Calu3 (cell line): ENCODE measurements at places on chromosomes 5 and 9. TPM values are rescaled to one million over a fixed set of nuclear protein-coding genes. Genes with fewer than 3 reads are reported as not detected.

RHOBTB3 gene
- total RNA-seq, result 29.5 and 41.1 TPM in 2 replicates

WNK2 gene
- total RNA-seq, result 81.2 and 85.7 TPM in 2 replicates

SCGB3A2 gene
- total RNA-seq, result not detected in 2 replicates

F2RL2 gene
- not detected in 2 replicates for total RNA-seq

PKD2L2 gene
- not detected in 2 replicates for total RNA-seq

INSYN2B gene
- not detected in 2 replicates for total RNA-seq

SOX30 gene
- 0.09 TPM in 1 of 2 replicates, not detected in the other for total RNA-seq

IRX1 gene
- not detected in 2 replicates for total RNA-seq

OGN gene
- not detected in 2 replicates for total RNA-seq

PCDHB8 gene
- total RNA-seq, result 0.21 and 0.61 TPM in 2 replicates

DNA sequence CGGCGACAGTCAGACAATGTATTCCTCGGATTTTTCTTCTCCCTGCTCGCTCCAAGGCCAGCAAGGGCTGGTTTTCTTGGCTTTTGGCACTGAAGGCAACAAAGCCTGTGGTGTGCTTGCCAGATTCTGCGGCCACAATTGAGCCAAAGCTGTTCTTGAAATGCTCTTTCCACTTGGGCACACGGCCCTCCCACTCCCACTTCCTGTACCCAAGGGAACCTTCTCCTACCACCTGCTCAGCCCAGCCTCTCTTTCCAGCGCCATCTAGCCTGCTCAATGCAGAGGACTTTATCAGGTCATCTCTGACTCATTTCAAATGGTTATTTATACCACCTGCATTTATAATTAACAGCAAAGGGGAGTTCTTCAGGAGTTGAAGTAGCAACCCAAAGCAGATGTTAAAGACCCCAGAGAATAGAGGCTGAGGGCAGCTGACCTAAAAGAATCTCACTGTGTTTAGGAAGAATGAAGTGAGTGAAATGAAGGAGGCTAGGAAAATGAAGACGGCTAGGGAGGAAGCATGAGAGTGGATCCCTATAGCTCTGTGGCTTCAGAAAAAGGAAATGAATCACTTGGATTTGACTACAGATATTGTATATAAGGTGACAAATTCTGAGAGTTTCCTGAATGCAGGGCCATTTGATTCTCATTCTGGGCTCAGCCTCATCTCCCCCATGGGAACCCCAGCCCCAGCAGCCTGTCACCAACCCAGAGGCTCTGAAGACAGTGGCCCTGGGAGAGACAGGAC is 439.0 kb downstream of the ENC1 start:
- DNase-seq, result peak; percentile 75

- no peak for DNase-seq
Measured at GRCh38 chr5:73321757-73322436, 126.7 kb downstream of the FOXD1 start.

DNA sequence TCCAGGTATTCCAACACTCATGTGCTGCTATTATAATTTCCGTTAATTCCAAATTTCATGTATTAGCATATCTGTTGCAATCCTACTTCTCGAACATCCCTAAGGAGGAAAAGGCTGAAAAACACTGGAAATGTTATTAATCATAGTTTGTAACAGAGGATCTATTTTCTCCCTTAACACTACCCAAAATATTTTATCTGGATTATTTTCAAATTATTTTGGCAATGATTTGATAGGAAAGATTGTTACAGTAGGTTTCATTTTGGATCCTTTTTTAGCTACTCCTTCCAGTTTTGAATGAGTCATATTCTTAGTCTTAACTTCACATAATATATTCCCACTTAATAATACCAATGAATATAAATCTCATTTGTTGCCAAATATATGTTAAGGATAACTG is 13.9 kb upstream of the NAA35 start:
- no peak for DNase-seq

DNA sequence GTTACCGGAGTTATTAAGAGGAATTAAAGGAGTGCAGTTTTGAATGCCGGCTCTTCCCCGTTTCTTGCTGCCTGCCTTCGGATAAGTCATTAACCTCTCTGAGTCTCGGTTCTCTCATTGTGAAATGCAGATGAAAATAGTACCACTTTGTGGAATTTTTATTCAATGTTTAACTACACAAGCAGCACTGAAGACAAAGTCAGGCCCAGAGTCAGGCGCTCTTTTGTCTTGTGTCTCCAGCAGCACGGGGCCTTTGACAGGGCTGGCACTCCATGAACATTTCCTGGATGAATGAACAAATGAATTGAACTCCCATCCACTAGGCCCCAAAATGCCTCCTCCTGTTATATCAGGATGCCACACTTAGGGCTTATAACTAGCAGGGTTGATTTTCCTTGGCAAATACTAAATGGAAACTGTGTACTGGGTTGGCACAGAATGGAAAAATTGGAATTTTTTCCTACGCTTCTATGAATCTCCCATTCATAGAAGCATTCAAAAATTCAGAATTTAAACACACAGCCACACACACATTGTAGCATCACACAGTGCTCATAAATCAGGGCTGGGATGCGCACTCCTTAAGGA is 332.8 kb downstream of the MLLT3 start:
- no peak for DNase-seq

DNA sequence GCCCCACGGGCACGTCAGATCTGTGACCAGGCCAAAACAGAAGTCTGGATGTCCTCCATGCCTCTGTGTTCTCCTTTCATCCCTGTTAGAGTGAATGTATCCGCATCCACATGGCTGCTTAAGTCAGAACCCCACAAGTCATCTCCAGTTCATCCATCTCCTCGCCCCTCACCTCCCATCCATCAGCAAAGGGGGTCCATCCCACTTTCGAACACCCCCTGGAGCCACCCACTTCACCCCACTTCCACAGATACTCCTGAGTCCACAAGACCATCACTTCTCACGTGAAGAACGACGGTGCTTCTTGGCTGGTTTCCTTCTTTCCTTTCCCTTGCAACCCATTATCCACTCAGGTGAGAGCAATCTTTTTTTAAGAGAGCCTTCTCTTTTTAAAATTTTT is 3.5 kb upstream of the SPOCK1 start:
- no peak for DNase-seq

DNA sequence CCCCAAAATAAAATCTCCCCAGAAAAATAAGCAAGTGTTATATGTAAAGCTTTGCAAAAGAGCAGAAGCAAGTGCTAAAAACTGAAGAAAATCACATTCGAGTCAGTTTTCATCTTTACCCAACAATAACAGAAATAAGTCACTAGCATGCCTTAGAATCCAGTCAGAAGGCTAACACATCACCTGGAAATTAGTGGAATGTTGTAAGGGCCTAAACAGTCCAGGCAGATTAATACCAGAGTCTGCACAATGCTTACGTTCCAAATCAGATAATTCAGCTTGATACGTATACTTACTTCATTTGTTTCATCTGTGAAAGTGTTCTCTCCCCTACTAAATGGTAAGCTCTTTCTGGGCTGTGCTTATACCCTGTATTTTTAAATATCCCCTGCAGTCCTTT is 42.7 kb downstream of the SUSD1 start:
- DNase-seq, result no peak

DNA sequence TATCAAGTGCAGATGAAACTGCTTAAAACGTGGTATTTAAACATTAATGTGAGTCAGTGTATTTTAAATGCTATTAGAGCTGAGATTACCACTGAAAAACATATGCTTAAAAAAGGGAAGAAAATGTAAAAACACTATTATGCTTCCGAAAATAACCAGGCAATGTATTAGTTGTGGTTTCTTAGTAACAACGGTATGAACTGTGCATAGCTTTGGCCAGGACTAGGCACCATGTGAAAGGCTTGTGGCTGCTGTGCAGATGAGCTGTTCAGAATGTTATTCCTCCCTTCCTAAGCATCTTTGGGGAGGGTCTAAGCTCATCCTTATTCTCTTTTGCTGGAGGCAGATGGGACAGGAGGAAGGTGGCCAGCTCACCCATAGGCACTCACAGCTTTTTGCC is 84.9 kb downstream of the NTRK2 start:
- DNase-seq, result no peak

GRCh38 chr9:21037278-21037677 is 5.8 kb upstream of the HACD4 start:
- no peak for DNase-seq

GRCh38 chr5:137751869-137752491 is 2.2 kb downstream of the HNRNPA0 start:
- DNase-seq, result peak; percentile 30

- DNase-seq, result peak; percentile 21
Measured at GRCh38 chr5:151699071-151699901, 12.6 kb upstream of the SPARC start.

GRCh38 chr5:42066131-42066530 is 141.1 kb downstream of the FBXO4 start:
- no peak for DNase-seq

- DNase-seq, result no peak
Measured at GRCh38 chr9:26462213-26462612, 430.4 kb downstream of the CAAP1 start.

- no peak for DNase-seq
Measured at GRCh38 chr9:34552606-34552981, 29.8 kb upstream of the ENHO start.

GRCh38 chr5:176621661-176622079 is 8.7 kb downstream of the SNCB start:
- no peak for DNase-seq

DNA sequence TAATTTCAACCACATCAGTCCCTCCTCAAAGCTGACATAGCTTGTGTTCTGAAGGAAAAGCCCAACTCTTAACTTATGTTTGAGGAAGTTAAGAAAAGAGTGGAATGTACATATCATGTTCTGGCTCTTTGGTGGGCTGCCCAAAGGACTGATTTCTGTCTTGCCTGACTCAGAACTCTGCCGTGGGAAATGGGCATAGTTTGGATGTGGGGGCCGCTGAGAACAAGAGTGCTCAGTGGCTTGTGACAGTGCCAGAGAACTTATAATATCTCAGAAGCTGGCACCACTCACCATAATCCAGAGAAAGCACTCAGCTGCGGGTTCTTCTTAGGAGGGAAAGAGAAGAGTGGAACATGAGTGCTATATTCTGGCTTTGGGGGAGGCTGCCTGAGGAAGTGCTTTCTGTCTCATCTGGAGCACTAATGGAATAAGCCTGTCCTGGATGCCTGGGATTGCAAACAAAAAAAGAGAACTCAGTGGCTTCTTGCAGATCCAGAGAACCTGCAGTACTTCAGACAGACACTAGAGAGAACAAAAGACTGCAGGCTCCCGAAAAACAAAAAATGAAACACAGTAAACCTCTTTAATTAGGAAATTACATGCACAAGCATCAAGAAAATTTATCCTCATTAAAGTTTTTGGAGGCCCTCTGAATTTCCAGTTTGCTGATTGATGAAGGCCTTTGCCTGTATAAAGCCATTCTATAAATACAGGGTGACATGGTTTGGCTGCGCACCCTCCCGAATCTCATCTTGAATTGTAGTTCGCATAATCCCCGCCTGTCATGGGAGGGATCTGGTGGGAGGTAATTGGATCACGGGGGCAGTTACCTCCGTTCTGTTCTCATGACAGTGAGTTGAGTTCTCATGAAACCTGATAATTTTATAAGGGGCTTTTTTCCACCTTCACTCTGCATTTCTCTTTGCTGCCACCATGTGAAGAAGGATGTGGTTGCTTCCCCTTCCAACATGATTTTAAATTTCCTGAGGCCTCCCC is 207.0 kb downstream of the DMAC1 start:
- no peak for DNase-seq

DNA sequence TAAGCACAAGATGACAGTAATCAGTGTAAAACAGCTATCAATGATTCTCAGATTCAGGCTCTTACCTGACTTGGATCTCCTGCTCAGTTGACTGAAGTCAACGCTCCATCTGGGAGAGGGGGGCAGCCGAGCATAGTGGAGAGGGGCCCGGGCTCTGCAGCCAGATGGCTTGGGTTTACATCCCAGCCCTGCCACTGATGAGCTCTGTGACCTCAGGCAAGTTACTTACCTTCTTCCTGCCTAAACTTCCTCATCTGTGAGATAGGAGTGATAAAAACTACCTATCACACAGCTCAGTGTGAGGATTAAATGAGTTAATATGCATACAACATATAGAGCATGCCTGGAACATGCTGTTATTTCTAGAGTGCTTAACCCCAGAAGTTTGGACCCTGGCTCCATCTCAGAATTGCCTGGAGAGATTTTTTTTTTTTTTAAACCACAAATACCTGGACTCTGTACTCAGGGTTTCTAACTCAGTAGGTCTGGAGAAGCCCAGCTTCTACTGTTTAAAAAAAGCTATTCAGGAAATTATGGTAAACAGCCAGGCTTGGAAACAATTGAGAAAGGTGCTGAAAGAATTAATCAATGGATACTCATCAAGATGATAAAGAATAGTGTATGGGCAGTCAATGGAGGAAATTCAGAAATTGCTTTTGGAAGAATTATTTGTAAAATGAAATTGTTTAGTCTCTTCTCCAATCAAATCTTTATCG is 72.2 kb downstream of the ANKRD55 start:
- DNase-seq, result no peak

DNA sequence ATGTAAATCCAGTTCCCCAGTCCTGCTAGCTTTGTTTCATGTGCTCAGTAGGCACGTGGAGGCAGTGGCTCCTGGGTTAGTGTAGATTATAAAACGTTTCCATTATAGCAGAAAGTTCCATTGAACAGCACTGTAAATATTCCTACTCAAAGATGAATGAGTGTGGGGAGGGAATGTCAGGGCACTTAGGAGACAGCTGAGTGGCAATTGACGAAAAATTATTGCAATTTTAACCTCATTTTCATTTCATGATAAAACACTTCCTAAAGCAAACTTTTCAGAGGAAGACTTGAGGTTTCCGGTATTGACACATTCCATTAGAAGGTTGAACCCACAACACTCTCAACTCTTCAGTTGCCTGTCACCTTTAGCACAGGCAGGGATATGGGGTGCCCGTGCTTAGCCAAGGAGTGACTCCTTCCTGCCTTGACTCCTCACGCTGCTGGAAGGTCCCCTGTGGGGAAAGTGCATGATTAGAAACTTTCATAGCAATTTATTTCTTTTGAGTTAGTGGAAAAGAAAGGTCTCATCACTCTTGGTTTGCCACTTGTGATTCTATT is 41.2 kb downstream of the SLC46A2 start:
- DNase-seq, result no peak

GRCh38 chr9:100577776-100578448 is at the start of gene CAVIN4:
TSS of gene CAVIN4 (plus strand) at chr9:100578079. CDS start at chr9:100578144, 65 bp downstream.
- no peak for DNase-seq

- no peak for DNase-seq
Measured at GRCh38 chr9:78010445-78010844, 21.2 kb downstream of the GNAQ start.

DNA sequence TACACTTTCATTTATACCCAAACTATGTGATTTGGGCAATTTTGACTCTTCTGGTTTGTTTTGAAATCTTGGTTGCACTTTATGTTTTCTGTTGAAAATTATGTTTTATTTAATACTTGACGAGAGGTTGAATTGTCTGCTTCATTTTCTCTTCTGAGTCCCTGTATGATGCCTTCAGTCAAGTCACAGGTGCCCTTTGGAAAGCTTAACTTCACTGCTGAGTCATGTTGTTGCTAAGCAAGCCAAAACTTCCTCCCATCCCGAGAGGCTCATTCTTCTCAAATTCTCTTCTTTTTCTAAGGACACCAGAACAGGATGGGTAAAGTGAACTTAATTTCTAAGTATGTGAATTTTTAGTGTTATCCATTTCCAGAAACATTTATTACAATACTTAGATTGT is 455.3 kb upstream of the PTGER4 start:
- no peak for DNase-seq

GRCh38 chr9:79685577-79685976 is 113.8 kb downstream of the TLE4 start:
- DNase-seq, result no peak
